Breast epithelium (tissue), 4 donors: ENCODE measurements at places on chromosomes 6 and 20. TPM values are rescaled to one million over a fixed set of nuclear protein-coding genes. Genes with fewer than 3 reads are reported as not detected.

- no peak for DNase-seq
Measured at GRCh38 chr6:77653816-77654215, 977 bp downstream of the MEI4 start.

DNA sequence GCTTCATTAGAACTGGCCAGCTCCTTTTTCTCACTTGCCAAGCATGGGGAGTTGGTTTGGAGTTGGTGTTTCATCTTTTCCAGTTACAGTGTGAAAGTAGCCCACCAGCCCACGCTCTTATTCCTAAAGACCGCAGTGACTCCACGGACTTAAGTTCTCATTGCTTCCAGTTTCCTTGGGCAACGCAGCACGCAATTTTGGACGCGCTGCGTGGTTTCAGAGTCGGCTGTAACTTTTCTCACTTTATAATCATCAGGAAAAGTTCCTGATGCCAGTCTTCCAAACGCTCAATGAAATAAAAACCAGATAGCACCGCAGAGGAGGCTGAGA, 381 bp upstream of the PEX7 start:
- DNase-seq, result no peak

DNA sequence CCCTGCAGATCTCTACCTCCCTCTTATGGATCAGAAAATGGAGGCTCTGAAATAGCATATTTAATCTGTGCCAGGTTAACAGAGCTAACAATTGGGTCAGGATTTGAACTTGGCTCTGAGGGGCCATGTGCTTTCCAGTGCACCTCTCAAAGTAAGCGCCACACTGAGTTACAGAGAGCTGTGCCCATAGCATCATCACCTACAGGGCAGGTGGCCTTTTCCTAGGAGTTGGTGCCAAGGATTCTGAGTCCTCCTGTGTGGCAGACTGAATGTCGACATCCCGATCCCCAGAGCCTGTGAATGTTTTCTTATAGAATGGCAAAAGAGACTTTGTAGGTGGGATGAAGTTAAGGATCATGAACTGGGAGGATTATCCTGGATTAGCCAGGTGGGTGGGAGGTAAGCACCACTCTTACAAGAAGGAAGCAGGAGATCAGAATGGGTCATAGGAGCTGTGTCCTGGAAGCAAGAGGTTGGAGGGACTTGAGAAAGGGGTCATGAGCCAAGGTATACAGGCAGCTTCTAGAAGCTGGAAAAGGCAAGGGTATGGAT, 68.0 kb upstream of the TBC1D7 start:
- DNase-seq, result no peak

- DNase-seq, result no peak
Measured at GRCh38 chr6:45657226-45657625, 279.5 kb upstream of the SUPT3H start.

DNA sequence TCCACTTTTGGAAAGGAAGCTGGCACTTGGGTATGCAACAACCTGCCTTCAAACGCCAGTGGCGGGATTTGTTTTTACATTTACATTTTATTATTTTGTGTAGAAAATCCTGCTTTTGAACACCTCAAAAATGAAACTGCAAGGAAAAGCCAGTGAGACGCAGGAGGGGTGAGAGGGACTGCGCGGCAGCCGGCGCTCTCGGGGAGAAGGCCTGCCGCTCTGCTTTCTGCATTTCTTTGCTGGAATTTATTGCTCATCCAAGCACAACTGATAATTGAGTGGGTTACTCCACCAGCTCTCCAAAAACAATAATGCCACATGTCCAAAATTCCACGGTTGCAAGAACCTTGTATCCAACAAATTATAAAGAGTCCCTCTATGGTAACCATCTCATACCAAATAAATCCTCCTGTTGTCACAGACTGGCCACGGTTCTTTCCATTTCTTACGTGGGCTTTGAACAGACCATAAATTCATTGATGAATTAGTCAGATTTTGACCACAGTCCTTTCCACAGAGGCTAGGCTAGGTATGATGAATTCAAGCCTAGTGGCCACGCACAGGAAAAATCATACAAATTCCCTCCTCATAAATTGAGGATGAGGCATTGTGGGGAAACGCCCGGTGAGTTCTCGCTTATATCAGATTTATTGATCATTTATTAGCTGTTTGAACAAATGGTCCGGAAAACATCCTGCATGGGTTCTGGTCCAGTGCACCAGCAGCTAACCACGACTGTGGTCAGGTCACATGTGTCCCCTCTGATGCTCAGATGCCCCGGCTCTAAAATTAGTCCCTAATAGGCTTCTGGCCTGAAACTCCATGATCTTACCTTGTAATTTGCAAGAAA, 31.6 kb upstream of the FOXC1 start:
- no peak for DNase-seq

DNA sequence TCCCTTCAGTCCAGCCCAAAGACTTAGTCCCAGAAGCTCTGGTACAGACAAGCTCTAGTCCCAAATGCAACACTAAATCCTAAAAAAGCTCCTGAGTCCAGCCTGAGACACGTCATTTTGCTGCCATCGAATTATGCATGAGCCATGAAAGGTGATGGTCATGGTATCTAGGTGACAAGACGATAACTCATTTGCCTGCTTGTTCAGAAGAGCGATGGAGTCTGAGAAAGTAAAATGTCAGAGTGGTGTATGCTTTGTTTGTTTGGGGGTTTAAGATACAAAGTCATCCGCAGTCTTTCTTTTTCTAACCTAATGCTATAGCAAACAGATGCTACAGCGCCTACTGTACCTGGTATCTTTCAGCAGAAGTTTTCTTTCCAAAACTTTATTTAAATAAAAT, 54.7 kb downstream of the SLC23A2 start:
- DNase-seq, result no peak

- DNase-seq, result no peak
Measured at GRCh38 chr6:22019857-22020256, 277.0 kb downstream of the PRL start.

- DNase-seq, result no peak
Measured at GRCh38 chr6:17542243-17542642, 57.9 kb upstream of the FAM8A1 start.

DNA sequence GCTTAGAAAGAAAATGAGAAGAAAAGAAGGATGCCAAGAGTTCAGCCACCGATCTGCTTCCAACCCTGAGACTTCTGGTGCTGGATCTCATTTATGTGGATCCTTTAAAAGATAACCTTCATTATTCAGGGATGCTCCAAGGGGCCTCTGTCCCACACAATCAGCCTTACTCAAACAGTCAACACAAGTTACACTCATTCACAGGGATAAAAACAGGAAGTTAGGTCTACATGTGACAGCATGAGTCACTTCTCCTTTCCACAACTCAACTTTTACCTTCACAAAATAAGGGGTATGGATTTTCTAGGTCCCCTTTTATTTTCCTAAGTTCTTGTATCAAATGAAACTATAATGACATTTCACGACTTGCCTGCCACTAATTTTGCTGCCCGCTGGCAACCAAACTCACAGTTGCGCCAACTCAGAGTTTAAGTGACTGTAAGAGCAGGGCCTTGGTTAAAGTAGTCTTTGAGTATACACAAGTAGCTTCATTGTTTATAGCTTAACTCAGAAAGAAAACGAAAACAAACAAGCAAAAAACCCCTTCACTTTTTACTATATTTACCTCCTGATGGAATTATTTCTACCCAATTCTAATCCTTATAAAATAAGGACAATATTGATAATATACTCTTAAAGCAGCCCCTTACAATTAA, 278.8 kb upstream of the RUNX2 start:
- no peak for DNase-seq

- DNase-seq, result no peak
Measured at GRCh38 chr6:138546733-138547185, 47.5 kb upstream of the NHSL1 start.

- DNase-seq, result no peak
Measured at GRCh38 chr20:35012227-35013069, 56.8 kb downstream of the MYH7B start.

- no peak for DNase-seq
Measured at GRCh38 chr6:71496018-71496721, 207.6 kb downstream of the OGFRL1 start.

DNA sequence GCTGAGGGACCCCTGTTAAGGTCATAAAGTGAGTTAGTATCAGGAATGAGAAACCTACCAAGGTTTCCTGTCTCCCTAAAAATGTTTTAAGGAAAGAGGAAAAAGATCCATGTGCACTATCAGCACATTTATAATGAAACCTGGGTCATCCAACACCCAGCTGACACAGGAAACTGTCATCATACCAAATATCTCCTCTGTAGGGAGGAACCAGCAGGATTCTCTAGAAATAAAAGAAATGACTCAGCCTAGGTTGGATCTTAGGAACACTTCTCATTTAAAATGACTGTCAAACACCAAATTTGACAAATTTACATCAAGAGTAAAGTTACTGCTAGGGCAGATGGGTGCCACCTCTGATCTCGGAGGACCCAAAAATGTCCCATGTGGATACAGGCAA, 21.7 kb downstream of the GFOD1 start:
- no peak for DNase-seq

- no peak for DNase-seq
Measured at GRCh38 chr6:125753218-125753936, 3.9 kb downstream of the HEY2 start.

GRCh38 chr20:41645372-41645771, 27.2 kb upstream of the CHD6 start:
- no peak for DNase-seq

GRCh38 chr20:24753130-24753529, 195.9 kb upstream of the CST7 start:
- DNase-seq, result no peak

DNA sequence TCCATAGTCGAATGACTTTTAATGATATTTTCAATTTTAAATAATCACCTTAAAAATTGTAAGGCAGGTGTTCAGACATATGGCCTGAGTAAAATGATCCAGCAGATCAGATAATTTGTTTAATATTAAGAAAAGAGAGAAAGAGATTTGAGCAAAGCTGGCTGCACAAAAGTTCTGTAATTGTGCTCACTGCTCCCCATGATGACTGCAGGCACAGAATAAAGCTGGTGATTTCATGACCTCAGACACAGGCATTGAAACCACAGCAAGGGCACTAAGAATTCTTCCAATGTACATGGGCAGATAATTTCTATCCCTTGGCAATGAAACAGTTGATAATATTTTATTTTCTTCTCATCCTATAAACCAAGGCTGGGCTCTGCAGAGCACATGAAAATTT, 553.1 kb downstream of the NKAIN2 start:
- no peak for DNase-seq

MYB gene
- total RNA-seq, result 37.0 TPM

PNLDC1 gene
- not detected for total RNA-seq

TXLNB gene
- 0.96 TPM for total RNA-seq

TFAP2D gene
- total RNA-seq, result not detected

DCDC2 gene
- total RNA-seq, result not detected

FLRT3 gene
- total RNA-seq, result 6.2 TPM

OPRL1 gene
- total RNA-seq, result 3.4 TPM

SFTA2 gene
- not detected for total RNA-seq
